ENCODE measurements at places on chromosomes 16 and 17.
A peak's percentile ranks its signal among the peaks of the same experiment; 100 is the strongest.

DNA sequence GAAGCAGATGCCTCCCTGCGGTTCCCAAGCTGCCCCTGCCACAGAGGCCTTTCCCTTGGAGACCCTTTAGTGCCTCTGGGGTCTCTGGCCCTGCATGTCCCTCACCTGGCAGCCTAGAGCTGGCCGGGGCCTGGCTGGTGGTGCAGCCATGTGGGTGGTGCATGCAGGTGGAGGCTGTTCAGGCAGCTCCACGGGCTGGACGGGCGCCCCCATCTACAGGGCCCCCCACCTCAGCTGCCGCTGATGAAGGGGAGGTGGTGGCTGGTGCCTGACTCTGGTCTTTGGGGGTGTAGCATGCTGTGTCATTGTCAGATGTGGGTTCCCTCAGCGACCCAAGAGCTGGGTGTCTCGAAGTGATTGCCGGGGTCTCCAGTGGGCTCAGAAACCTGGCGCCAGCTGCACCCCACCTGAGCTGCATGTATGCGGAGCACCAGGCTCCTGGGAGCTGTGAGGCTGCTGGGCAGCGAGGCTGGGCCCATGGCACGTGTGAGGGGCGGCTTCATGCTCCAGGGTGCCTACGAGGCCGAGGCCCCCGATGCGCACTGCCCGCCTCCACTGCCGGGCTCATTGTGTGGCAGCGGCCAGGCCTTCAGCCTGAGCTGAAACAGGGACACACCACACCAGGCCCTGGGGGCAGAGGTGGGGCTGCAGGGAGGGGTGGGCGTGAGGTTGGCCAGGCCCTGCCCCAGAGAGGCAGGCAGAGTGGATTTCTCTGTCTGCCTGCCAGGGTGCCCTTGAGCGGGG is 57.0 kb downstream of the BAIAP2 start:
- DNase-seq: no peak

- no peak for DNase-seq
These were observed 193.9 kb downstream of the SPECC1 start for GRCh38 chr17:20203018-20203417.

DNA sequence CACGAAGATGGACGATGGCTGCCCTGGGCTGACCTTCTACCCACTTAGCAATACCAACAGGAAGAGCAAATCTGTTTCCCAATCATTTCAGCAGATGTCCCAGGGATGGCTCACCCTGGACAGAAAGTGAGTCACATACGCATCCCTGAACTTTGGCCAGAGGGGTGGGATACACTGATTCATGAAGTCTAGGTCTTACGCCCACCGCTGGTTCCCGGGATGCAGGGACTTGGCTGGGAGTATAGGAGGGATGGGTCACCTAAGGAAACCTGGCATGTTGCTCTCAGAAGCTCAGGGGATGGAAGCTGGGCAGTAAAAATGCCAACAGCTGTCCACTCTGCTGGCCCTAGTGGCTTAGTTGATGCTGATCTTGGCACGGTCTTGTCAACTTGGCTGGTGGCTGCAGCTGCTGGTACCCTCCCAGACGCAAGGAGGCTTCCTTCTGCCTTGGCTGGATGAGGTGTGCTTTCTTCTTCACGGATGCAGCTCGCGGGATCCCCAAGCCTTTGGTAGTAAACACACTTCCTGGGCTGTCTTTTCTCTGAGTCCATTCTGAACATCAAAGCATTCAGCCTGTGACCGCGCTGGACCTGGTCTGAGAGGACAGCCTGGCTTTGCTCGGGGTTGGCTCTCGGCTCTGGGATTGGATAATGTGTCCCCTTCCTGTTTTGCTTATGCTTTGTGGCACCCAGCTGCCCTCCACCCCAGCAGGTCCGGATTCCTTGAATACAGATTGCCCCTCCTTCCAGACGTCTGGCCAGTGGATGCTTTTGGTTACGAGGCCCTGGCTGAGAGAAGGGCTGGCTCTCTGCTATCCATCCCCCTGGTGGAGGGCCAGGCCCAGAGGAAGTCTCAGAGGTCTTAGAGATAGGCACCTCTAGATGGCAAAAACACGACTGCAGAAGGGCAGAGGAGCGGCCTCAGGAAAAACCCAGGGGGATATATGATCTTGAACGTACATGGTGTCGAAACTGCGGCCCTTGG is 71.5 kb downstream of the RAP1GAP2 start:
- DNase-seq: no peak

DNA sequence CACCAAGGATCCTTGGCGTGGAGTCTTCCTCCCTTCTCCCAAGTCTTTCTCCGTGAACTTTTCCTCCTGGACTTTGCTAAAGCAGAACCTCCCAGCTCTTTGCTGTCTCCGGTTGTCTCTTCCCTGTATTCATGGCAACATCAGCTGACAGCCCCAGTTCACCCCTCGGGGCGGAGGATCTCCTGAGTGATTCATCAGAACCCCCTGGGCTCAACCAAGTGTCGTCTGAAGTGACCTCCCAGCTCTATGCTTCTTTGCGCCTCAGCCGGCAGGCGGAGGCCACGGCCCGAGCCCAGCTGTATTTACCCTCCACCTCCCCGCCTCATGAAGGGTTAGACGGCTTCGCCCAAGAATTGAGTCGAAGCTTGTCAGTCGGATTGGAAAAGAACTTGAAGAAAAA is 943 bp downstream of the CNTROB start:
- peak; percentile 70 for DNase-seq

GRCh38 chr17:301681-302299 is 50.8 kb downstream of the RPH3AL start:
- DNase-seq: peak; percentile 40

DNA sequence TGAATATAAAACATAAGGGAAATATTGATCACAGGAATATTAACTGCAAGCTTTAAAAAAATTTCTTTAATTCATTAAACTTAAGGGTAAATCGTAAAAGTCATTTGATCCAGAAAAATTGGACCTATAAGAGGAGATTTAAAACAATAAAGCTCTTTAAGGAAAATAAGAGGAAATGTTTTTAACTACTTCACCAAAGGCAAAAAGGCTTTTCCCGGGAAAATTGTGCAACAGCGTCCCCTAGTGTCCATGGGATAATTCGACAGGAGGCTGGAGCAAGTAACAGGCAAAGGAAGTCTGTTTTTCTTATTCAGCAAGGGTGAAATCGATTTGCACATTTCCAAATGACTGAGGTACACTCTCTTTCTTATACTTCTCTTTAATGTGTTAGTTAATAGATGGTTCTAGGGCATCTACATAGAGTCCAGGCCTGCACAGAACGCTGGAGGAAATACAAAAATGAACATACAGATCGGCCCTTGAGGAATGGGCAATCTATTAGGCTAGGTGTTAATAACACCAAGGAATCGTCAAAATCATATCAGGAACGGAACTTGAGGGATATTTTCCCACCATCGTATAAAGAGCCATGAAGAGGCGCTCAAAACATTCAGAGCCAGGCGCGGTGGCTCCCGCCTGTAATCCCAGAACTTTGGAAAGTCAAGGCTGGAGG is 61.4 kb downstream of the ZNF18 start:
- DNase-seq: peak; percentile 9

GRCh38 chr16:73057291-73058210 is 9.6 kb upstream of the ZFHX3 start:
- DNase-seq: no peak

GRCh38 chr16:31090540-31090939 is 1.8 kb upstream of the PRSS53 start:
- no peak for DNase-seq

- peak; percentile 85 for DNase-seq
These were observed 701 bp upstream of the MRC2 start for GRCh38 chr17:62626719-62627218.

DNA sequence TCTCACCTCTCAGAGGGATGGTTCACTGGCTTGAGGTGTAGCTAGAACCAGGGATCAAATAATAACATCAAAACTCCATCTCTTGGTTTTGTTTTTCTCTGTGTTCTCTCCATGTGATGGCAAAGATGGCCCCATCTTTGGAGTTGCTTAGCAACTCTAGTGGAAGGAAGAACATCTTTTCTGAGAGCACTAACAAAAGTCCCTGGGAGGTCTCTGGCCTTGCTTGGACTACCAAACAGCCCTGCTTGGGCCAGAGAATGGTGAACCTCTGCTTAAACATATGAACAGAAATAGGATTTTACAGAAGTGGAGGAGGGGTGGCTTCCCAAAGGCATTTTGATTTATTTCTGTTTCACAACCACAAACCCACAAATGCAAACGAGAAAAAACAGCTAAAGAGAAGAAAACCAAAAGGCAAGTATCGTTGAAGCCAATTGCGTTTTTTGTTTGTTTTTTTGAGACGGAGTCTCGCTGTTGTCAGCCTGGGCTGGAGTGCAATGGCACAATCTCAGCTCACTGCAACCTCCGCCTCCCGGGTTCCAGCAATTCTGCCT is 13.2 kb downstream of the GABARAPL2 start:
- DNase-seq: no peak

GRCh38 chr16:15954814-15955151 is 5.4 kb downstream of the ABCC1 start:
- DNase-seq: peak; percentile 45

All from AG08396 (cell line).